Stimulated activated CD8-positive, alpha-beta memory T cell treated with anti-CD3 and anti-CD28 coated beads, Interleukin-4, amount 100 ng/mL, for 1 hour (primary cell): ENCODE measurements at places on chromosomes 11 and 22.

GRCh38 chr11:102559839-102560238 is 29.3 kb upstream of the MMP7 start:
- DNase-seq, result no peak

- DNase-seq, result no peak
Measured at GRCh38 chr11:126840201-126840886, 160.2 kb downstream of the KIRREL3 start.

DNA sequence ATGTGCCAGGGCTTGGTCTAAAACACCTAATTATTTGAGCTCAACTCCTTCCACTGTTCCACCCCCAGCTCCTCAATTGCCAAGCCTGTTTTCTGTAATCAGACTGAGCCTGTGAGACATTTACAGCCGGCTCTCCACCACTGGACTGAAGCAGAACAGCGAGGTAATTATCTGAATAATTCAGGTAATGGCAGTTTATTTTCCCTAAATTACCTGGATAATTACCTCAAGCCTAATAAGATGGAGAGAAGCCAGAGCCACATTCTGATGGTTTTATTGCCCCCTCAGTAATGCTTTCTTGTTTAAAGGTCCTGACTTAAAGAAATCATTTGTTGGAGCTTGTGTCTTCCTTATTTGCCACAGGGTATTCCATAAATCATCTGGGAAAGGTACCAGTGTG is 64.2 kb downstream of the FZD4 start:
- no peak for DNase-seq

GRCh38 chr22:45709866-45710265 is 38.2 kb downstream of the ATXN10 start:
- DNase-seq, result no peak

DNA sequence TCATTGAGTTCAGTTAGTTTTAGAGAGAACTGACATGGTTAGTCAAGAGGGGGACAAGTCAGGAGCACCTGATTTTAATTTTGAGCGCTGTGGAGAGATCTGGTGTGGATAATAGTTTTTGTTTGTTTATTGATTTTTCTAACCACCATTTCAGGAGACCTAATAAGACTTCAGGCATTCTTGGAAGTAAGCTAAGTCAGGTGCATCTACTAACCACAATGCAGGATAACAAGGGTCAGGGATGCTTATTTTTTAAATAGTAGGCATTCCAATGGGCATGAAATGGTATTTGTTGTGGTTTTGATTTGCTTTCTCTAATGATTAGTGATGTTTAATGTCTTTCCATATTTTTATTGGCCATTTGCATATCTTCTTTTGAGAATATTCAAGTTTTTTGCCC is 212.1 kb downstream of the NAV2 start:
- no peak for DNase-seq

DNA sequence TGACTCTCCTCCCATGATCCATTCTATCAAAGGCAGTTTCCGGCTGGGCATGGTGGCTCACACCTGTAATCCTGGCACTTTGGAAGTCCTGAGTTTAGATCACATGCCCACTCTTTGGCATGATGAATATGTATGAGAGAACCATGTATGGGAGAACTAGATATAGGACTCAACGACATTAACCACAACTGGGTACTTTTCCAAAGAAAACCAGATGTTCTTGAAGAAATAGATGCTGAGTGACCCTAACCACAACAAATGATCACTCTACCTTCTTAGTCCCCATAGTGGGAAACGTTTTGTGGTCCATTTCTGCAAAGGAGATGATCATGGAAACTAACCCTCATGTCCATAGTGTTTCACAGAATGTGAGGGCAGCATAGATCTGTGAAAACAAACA is 13.6 kb downstream of the FJX1 start:
- DNase-seq, result no peak

DNA sequence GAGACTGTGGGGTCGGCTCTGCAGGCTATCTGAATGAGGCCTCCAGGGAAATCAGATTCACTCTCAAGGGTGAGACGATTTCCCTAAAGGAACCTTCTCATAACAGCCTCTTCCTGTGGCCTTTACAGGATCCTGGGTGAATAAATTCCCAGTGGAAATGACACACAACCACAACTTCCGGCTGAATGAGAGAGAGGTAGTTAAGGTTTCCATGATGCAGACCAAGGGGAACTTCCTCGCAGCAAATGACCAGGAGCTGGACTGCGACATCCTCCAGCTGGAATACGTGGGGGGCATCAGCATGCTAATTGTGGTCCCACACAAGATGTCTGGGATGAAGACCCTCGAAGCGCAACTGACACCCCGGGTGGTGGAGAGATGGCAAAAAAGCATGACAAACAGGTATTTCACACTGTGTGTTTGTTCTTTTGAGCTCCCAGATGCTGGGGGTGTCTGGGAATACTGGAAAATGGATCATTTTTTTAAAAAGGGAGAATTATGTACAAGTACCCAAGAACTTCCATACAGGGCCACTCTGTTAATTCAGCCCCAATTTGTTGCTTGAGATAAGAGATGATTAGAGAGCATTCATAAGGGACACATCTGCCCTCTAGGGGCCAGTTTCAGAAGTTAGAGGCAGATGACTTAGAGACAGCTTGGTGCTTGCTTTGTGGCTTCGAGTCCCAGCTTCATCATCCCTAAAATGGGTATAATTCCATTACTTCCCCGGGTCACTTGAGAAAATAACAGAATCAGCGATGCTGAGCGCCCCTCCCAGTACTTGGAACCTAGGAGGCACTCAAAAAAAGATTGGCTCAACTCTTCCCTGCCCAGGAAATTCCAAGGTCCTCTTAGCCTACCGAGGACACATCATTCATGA is 10.2 kb downstream of the SERPIND1 start:
- no peak for DNase-seq

GRCh38 chr22:47587361-47587760 is 824.9 kb downstream of the TBC1D22A start:
- no peak for DNase-seq

GRCh38 chr22:24402460-24403192 is 24.8 kb upstream of the ADORA2A start:
- DNase-seq, result no peak

- no peak for DNase-seq
Measured at GRCh38 chr11:27055065-27055682, 14.6 kb downstream of the BBOX1 start.

DNA sequence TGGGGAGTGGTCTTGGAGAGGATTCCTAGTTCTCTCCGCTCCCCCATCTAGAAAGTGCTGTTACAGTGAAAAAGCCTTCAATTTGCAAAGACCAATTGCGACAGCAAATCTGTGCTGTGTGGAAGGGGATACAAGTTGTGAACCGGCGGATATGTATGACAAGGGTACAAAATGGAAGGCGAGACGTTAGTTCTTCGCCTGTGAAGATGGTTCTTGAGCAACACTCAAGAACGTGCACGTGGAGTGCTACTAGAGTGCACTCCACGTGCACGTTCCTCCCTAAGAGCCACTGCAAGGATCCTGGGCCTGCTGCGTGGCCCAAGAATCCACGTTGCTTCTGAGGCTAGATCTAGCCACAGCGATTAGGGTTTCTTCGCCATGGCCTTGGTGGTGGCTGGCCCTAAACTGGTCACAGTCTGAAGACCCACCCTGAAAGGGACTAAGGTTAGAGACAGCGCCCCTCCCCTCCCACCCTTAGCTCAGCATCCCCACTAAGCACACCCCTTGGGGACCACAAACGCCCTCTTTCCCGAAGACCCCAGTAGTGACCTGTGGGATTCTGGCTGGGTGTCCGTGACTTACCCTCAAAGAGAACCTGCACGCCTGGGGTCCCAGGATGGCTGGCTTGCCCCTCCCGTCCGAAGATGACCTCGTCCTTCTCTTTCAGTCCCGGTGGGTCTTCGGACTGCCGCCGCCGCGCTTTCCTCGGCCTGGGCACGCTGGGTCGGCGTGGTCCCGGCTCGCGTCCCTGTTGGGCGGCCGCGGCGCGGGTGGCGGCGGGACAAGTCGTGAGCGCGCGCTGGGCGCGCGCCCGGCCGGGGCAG is 519 bp upstream of the PDE3B start:
- DNase-seq, result no peak

DNA sequence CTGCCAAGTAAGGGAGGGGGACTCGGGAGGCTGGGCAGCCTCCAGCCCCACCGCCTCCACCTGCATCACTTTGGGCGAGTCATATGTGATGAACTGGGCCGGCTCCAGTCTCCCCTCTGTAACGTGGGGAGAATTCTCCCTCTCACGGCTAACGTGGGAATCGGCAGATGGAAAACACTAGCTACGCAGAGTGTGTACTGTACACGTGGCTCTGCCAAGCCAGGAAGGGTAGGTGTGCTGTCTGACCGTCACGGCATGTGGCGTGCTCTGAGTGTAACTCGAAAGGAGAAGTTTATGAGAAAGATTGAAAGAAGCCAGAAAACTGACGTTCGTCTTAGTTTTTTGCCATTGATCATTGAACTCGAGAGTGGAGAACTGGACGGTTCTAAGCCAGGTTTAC is 13.7 kb downstream of the TRMU start:
- no peak for DNase-seq

DNA sequence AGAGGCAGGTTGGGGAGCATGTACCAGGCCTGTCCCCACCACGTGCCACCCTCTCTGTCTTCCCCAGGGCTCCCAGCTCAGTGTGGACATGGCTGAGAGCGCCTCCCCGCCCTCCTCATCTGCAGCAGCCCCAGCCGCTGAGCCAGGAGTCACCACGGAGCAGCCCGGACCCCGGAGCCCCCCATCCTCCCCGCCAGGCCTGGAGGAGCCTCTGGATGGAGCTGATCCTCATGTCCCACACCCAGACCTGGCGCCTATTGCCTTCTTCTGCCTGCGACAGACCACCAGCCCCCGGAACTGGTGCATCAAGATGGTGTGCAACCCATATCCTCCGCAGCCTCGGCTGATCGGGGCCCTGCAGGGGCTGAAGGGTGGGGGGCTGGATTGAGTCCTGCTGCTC is at the start of gene CACNA1I:
TSS of gene CACNA1I (plus strand) at position 89 of the 400 bp plus-strand sequence. CDS start at position 89, 0 bp downstream.
- DNase-seq, result no peak

DNA sequence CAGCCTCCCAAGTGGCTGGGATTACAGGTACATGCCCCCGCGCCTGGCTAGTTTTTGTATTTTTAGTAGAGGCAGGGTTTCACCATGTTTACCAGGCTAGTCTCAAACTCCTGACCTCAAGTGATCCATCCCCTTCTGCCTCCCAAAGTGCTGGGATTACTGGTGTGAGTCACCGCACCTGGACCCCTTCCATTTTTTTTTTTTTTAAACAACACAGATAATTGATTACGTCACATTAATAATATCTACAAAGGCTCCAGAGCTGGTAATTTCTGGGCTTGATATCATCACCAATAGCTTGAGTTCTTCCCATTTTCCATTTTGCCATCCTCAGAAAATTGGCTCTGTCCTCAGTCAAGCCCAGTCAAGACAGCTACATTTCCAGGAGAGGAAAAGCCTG is 7.2 kb downstream of the TTLL1 start:
- DNase-seq, result no peak

- no peak for DNase-seq
Measured at GRCh38 chr11:120527111-120527761, 15.7 kb downstream of the GRIK4 start.

DNA sequence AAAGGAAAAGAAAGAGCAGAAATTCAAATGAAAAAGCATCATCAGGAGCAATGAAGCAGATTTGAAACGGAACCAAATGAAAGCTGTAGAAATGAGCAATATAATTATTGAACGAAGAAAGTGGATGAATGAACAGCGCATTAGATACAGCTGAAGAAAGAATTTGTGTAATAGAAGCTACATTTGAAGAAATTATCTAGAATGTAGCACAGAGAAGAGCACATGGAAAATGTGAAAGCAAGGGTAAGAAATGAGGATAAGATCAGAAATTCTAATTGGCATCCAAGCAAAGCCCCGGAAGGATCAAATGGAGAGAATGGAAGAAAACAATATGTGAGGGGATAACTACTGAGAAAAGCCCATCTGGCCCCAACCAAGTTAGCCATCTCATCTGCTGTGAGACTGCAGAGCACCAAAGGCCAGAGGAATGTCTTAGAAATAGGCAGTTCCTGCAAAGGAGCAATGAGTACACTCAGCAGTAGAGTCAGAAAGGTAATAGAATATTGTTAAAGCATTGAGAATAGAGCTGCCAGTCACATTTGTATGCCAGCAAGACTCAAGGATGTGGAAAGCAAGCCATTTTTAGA is 51.9 kb downstream of the MED15 start:
- no peak for DNase-seq

GRCh38 chr11:132973686-132974085 is 558.6 kb downstream of the OPCML start:
- DNase-seq, result no peak

DNA sequence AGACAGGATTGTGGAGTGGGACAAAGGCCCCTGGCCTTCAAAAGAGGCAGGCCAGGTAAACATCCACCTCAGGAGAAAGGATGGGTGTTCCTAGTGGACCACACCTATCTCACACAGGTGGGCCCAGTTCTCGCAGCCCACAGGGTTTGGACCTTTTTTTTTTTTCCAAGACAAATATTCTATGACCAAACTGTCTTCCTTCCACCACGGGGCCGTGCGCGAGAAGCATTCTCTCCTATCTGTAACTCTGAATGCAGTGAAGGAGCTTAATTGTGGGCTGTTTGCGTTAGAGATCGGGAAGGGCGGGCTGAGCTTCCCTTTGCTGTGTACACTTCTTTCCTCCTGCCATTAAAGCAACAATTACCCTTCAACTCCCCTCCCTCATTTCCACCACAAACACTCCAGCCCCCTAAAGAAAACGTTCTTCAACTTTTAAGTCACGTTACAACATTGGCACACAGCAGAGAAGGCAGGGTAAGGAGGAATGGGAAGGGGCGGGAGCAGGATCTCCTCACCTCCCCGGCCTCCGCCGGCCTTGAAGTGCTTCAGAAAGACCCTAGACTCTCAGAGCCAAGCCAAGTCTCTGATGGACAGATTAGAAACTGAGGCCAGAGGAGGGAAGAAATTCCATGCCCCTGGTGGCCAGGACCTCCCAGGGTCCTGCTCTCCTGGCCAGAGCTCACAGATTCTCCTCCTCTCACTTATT is 238.4 kb downstream of the BUD13 start:
- DNase-seq, result no peak

- DNase-seq, result no peak
Measured at GRCh38 chr22:26748845-26749244, 91.5 kb downstream of the MIAT start.

GRCh38 chr22:24289114-24289513 is 18.5 kb downstream of the SPECC1L start:
- no peak for DNase-seq

- no peak for DNase-seq
Measured at GRCh38 chr11:3989921-3990290, 104.7 kb upstream of the RRM1 start.

DNA sequence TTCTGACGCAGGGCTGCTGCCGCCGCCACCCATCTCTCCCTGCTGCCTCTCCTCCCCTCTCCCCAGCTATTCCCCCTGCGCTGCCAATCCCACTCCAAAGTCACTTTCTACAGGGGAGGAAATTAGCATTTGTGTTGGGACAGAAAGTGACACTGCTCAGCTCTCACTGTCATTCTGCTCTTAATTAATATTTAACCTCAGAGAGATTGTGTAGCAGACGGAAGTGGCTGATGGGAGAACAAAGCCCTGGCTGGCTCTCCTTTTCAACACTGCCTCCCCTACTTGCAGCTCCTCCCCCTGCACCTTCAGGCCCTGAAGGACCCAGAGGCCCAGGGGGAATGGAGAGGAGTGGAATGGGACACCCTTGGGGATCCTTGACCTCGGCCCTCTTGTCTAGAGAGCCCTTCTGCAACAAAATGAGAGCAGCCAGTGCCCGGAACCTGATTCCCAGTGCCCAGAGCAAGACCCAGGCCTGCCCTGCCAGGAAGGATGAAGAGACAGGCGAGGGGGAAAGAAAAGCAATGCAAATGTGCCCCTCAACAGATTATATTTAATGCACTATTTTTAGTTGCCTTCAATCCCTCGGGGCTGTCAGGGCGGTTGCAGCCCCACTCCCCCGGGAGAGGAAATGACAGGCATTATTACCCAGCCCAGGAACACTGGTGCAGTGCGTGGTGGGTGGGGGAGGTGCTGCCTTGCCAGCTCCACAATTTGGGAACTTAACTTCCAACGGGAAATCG is 14.6 kb upstream of the NRGN start:
- no peak for DNase-seq
